ENCODE measurements at places on chromosomes 7 and 10.

DNA sequence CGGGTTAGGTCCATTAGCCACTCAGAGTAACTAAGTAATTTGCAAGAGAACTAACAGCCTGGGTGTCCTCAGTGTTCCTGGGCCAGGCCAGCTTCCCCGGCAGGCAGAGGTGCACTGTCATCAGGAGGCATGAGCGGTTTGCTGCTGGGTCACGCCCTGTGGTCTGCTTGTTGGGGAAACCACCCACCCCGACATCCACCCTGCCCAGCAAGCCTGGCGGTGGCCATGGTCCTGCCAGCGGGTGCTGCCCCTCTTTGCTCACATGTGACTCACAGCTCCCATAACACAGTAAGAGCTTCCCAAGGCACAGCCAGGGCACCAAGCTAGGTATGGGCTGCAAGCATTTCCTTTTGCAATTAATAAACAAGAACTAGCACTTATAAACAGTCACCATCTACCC is 75.9 kb downstream of the RGS10 start:
- peak; percentile 29 for DNase-seq

DNA sequence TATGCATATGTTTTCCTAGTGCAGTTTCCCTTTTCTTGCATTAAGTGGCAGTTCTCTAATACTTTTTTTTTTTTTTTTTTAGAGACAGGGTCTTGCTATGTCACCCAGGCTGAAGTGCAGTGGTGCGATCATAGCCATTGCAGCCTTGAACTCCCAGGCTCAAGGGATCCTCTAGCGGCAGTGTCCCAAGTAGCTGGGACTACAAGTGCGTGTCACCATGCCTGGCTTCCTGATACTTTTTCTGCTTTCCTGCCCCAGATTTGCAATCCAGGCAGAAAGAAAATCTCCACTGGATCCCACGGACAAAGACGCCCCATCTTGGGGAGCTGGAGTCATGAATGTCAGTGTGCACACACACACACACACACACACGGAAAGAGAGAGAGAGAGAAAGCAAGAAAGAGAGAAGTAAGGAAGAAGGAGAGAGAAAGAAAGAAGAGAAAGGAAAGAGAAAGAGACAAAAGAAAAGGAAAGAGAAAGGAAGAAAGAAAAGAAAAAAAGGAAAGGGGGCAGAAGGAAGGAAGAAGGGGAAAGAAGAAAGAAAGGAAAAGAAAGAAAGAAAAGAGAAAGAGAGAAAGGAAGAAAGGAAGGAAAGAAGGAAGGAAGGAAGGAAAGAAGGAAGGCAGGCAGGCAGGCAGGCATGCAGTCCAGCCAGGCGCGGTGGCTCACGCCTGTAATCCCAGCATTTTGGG is 37.5 kb upstream of the OCM2 start:
- DNase-seq, result no peak

- DNase-seq, result no peak
Measured at GRCh38 chr7:39085590-39086049, 107.9 kb downstream of the POU6F2 start.

- no peak for DNase-seq
Measured at GRCh38 chr10:102341038-102341688, 54.3 kb upstream of the NFKB2 start.

GRCh38 chr10:102615361-102615760 is 28.9 kb upstream of the TRIM8 start:
- no peak for DNase-seq

DNA sequence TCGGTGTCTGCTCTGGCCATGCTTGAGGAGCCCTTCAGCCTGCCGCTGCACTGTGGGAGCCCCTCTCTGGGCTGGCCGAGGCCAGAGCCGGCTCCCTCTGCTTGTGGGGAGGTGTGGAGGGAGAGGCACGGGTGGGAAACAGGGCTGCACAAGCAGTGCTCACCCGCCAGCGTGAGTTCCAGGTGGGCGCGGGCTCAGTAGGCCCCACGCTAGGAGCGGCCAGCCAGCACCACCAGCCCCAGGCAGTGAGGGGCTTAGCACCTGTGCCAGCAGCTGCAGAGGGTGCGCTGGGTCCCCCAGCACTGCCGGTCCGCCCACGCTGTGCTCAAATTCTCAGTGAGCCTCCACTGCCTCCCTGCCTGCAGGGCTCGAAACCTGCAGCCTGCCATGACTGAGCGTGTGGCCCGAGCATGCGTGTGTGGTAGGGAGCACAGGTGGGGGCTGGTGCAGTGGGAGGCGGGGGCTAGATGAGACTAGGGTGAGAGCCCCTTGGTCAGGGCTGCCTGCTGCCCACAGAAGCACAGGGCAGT is 223.0 kb downstream of the ZNF248 start:
- no peak for DNase-seq

- no peak for DNase-seq
Measured at GRCh38 chr7:132225216-132226030, 350.8 kb downstream of the PLXNA4 start.

DNA sequence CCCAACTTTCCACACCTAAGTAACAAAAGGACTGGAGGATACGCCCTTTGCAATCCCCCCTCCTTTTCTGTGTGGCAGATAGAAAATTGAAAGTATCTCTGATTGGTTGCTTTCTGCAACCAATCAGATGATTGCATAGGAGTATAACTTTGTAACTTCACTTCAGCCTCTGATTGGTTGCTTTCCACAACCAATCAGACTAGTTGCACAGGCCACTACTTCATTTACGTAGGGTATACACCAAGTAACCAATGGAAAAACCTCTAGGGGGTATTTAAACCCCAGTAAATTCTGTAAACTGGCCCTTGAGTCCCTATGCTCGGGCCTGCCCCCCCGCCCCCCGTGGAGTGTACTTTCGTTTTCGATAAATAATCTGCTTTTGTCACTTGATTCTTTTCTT is 1080.4 kb downstream of the CNTNAP2 start:
- no peak for DNase-seq

DNA sequence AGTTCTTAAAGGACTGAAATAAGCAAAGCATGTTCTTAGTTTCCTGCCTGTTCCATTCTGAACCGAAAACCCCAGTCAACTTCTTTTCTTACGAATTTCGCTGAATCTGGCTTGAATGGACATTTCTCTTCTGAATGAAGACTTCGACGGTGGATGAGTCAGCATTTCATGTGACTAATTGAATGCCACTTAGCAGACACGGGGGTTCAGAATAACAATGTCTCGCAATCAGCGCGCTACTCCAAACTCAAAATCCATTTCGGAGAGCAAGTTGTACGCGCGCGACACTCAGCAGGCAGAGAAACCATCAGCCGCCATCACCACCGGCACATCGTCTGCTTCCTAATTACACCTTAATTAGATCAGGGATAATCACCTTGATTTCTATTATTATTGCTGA is 239.0 kb upstream of the KLF6 start:
- DNase-seq, result no peak

GRCh38 chr10:103781329-103782061 is 73.9 kb downstream of the SH3PXD2A start:
- no peak for DNase-seq

GRCh38 chr7:756231-756927 is 29.3 kb upstream of the PRKAR1B start:
- DNase-seq, result no peak

GRCh38 chr10:92010047-92010735 is 86.6 kb downstream of the BTAF1 start:
- DNase-seq, result no peak

- no peak for DNase-seq
Measured at GRCh38 chr7:129853661-129854268, 99.0 kb downstream of the UBE2H start.

DNA sequence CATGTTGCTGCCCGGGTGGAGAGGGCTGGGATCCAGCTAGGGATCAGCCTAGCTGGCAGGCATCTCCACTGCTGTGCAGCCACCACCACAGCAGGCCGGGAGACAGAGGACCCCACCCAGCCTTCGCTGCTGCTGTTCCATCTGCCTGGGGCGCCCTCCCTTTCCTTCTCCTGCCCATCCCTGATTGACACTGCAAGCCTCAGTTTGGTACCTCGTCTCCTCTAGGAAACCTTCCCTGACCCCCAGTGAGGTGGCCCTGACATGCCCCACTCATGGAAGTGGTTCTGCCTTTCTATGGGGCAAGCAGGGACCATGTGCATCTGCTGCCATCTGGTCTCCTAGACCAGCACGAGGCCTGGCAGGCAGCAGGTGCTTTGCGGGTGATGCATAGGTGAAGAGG is 30.4 kb upstream of the DPYSL4 start:
- no peak for DNase-seq

DNA sequence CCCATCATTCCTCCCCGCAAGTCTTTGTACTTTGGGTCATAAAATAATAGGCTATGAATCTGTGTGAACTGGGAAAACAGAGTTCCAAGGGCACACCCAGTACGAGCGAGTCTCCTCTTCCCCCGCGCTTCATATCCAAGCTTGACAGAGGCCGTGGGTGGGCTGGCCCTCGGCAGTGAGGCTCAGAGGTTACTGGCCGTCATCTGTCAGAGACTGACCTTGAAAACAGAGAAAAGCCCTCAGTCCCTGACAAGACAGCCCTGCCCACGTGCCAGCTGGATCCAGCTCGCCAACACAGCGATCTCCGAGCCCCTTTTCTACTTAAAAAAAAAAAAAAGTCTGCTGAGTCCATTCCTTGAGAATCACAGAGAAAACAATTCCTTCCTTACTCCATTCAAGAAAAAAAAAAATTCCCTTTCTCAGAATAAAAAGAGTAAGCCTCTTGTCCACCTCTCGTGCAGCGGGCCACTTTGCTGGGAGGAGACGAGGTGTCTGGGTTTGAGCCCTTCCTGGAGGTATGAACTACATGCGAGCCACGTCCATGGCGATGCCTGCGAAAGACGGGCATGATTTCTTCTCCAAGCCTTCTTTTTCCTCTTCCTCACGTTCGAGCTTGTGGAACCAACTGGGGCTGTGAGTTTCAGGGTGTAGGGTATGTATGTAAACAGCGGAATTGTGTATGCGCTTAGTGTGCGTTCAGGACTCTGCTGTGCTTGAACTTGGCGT is 744 bp upstream of the BICC1 start:
- no peak for DNase-seq

DNA sequence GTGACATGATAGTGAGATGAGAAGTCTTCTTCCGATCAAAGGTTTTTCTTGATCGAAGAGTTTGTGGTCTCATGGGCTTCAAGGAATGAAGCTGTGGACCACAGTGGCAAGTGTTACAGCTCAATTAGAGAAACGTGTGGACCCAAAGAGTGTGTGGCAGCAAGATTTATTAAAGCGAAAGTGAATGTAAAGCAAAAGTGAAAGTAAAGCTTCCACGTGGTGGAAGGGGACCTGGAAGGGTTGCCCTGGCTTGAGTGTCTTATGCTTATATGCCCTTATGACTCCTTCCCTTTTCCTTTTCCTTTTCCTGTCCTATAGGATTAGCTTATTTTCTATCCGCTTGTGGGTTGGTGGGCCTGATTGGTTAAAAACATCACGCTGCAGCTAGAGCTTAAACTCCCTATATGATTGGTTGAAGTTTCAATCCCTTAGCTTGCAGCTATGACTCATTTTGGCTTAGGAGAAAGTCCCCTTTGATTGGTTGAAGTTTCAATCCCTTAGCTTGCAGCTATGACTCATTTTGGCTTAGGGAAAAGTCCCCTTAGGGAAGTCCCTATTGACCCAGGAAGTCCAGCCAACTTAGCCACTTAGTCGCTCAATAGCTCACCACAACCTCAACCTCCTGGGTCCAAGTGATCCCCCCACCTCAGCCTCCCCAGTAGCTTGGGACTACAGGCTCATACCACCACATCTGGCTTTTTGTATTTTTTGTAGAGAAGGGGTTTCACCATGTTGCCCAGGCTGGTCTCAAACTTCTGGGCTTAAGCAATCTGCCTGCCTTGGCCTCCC is 34.7 kb downstream of the MRPS24 start:
- peak; percentile 23 for DNase-seq

DNA sequence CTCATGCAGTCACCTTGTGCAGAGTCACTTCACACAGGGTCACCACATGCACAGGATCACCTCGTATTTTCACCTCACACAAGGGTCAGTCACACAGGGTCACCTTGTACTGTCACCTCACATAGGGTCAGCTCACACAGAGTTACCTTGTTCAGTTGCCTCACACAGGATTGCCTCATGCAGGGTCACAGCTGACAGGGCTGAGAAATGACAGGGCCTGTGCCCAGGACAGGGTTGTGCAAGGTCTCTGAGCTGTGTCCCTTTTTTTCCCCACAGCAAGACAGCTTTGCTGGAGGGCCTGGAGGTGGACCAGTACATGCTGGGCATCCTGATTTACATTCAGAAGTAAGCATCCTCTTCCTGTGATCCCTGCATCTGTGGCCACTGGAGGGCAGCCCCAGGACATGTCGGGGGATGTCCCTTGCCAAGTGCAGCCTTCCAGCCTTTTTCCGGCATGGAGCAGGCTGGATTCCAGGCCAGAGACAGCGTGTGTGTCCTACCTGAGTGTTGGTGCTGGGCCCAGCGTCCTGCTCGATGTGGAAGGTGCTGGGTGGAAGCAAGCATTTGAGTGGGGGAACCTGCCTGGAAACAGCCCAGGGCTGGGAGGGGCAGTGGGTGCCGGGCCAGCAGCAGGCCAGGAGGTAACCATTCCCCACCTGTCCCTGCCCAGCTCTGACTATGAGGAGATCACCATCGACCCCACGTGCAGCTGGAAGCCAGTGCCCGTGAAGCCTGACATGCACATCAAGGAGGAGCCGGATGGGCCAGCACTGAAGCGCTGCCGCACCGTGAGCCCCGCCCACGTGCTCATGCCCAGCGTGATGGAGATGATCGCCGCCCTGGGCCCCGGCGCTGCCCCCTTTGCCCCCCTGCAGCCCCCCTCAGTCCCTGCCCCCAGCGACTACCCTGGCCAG is 16.3 kb downstream of the ZMIZ2 start:
- DNase-seq, result no peak

DNA sequence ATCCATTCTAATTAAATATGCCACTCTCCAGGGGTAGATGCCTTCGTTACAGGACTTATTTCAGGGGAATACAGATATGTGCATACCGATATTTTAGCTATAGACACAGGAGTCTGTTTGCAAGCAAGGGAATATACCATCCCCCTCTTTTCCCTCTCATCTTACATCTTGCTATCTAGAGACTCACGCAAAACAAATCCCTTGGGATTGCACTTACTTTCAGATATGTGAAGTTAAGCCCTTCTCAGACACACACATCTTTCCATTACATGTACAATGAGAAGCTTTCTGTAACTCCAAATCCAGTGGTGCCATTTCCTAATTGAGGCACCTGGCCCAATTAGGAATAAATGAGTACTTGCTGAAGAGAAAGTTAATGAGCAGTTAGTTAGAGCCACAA is 250.4 kb upstream of the FZD8 start:
- no peak for DNase-seq

GRCh38 chr7:30268586-30268985 is 15.8 kb upstream of the ZNRF2 start:
- no peak for DNase-seq

- no peak for DNase-seq
Measured at GRCh38 chr10:93874309-93875031, 19.3 kb upstream of the SLC35G1 start.

DNA sequence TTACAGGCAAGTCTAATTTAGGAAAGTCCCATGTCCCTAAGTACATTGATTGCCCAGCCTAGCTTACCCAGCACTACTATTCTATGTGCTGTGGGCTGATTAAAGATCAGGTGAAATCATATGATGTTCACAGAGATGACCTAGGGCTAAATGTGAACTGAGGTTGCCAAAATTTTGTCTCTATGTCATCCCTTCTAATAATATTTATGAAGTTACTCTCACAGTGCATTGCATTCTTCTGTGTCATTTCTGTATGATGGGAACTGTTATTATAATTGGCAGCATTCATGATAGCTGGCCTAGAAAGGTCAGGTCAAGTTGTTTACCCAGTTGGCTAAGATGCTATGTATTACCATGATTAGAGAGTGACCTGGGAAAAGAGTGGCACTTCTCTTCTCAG is 2.8 kb upstream of the PDK4 start:
- DNase-seq, result no peak

GRCh38 chr7:15594461-15594860 is 32.6 kb upstream of the AGMO start:
- no peak for DNase-seq

GRCh38 chr7:112215787-112216186 is 9.3 kb downstream of the ZNF277 start:
- DNase-seq, result no peak

Data from stimulated activated CD4-positive, alpha-beta T cell treated with anti-CD3 and anti-CD28 coated beads, Interleukin-2, amount 100 ng/mL, for 24 hours (primary cell).